ENCODE measurements at places on chromosomes 12 and 14.

DNA sequence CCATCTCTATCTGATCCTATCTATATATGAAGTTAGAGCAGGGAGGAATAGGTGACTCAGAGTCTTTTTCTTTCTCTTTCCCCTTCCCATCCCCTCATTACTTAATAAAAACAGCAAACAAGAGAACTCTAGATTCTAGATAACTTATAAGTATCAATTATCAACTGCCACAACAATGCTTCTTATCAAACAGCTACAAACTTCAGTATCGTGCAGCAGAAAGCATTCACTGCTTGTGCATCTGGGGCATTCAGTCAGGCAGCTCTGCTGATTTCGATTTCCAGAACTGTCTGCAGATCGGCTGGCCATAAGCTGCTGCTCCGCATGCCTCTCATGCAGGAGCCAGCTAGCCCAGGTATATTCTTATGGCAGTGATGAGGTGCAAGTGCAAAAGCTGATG lies 19.4 kb downstream of the A2ML1 start:
- peaks cover 3% of the 10 kb centered on the region for H3K36me3 ChIP-seq
- H3K4me3 ChIP-seq, result no peak overlapping the region
- H3K27me3 ChIP-seq, result no peaks in the 10 kb centered on the region
- no peak overlapping the region for H3K27ac ChIP-seq
- no peak for DNase-seq
- no peaks in the 10 kb centered on the region for H3K4me1 ChIP-seq

- no peak overlapping the region for H3K4me3 ChIP-seq
- H3K27me3 ChIP-seq, result no peaks in the 10 kb centered on the region
- no peaks in the 10 kb centered on the region for H3K4me1 ChIP-seq
- H3K36me3 ChIP-seq, result no peaks in the 10 kb centered on the region
- DNase-seq, result no peak
Observed at GRCh38 chr12:108289350-108290161, 49.6 kb downstream of the CMKLR1 start.

- DNase-seq, result no peak
- no peaks in the 10 kb centered on the region for H3K36me3 ChIP-seq
- H3K4me1 ChIP-seq, result no peaks in the 10 kb centered on the region
- H3K27me3 ChIP-seq, result no peaks in the 10 kb centered on the region
- no peak overlapping the region for H3K27ac ChIP-seq
Observed at GRCh38 chr14:68047906-68048305, 228.3 kb downstream of the RAD51B start.

GRCh38 chr12:75550401-75551240 lies 39.2 kb upstream of the KRR1 start:
- H3K4me3 ChIP-seq, result no peak overlapping the region
- H3K27ac ChIP-seq, result no peak overlapping the region
- H3K4me1 ChIP-seq, result no peaks in the 10 kb centered on the region
- no peak for DNase-seq

DNA sequence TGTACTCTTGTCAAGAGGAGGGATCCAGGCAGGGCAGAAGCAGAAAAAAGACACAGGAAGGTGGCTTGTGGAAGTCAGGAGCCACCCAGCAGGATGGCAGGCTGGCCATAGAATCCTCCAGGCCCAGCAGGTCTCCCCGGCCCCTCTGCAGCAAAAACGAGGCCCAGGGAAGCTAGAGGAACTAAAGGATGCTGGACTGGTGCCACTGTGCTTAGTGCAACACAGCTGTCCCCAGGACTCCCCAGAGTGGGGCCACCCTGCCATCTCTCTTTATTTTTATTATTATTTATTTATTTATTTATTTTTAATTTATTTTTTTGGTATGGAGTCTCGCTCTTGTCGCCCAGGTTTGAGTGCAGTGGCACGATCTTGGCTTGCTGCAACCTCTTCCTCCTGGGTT lies 54.1 kb downstream of the PITPNM2 start:
- no peak overlapping the region for H3K27ac ChIP-seq
- H3K27me3 ChIP-seq, result no peaks in the 10 kb centered on the region
- H3K36me3 ChIP-seq, result no peaks in the 10 kb centered on the region

- no peaks in the 10 kb centered on the region for H3K27me3 ChIP-seq
- H3K36me3 ChIP-seq, result no peaks in the 10 kb centered on the region
- peak; percentile 18 for DNase-seq
- no peaks in the 10 kb centered on the region for H3K4me1 ChIP-seq
Observed at GRCh38 chr14:88618476-88618875, 55.6 kb downstream of the ZC3H14 start.

- no peaks in the 10 kb centered on the region for H3K4me1 ChIP-seq
- no peak overlapping the region for H3K4me3 ChIP-seq
- no peak for DNase-seq
- H3K27me3 ChIP-seq, result no peaks in the 10 kb centered on the region
Observed at GRCh38 chr14:34302654-34303053, 159.4 kb downstream of the SPTSSA start.

All from iPS DF 6.9 (cell line).